ENCODE measurements at places on chromosomes 3 and 15. TPM values are rescaled to one million over a fixed set of nuclear protein-coding genes. Genes with fewer than 3 reads are reported as not detected.

DNA sequence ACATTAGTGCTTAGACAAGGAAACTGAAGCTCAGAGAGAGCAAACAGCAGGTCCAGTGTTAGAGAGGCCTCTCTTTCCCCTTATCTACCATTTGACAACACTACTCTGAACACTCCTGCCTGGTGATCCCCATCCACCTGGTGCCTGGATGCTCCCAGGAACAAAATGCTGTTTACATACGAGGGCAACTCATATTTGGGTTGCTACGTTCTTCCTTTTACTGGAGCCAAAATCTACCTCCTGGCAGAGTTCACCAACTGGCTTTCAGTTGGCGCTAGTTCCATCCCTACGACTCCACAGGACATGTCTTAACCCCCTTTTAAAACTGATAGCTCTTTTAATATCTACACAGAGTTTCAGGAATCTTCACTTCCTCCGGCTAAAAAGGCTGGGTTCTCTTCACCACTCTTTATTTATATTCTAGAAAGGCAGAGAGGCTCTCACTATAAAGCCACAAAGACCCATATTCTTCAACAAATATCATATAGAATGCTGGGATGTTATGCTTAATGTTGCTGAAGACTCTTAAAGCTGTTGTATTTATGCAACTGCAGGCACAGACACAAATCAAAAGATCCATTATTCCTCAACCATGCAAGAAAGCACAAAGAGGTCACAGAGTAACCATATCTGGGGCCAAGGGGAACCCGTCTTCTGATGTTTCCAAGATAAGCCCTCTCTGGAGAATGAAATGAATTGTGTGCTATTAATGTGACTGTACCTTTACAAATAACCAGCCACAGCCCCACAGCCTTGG is 47.9 kb downstream of the CCNB2 start:
- H3K4me1 ChIP-seq: peaks cover 14% of the 10 kb centered on the region
- H3K4me3 ChIP-seq: no peak overlapping the region
- H3K27me3 ChIP-seq: no peaks in the 10 kb centered on the region
- DNase-seq: no peak

DNA sequence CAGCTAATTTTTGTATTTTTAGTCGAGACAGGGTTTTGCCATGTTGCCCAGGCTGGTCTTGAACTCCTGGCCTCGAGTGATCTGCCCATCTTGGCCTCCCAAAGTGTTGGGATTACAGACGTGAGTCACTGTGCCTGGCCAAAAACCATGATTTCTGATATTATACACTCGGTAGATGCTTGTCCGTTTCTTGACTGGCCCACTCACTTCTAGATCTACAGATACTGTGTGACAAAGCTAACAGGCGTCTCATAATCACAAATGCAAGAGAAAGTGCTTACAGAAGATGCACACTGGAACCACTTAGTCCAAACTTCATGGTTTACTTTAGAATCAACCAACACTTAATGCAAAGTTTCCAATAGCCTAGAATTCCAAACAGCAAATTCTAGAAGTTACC is 8.4 kb downstream of the PROK2 start:
- no peak overlapping the region for H3K4me3 ChIP-seq
- no peak overlapping the region for H3K27ac ChIP-seq
- peaks cover 5% of the 10 kb centered on the region for H3K27me3 ChIP-seq
- DNase-seq: no peak
- H3K36me3 ChIP-seq: no peaks in the 10 kb centered on the region
- no peaks in the 10 kb centered on the region for H3K4me1 ChIP-seq

DNA sequence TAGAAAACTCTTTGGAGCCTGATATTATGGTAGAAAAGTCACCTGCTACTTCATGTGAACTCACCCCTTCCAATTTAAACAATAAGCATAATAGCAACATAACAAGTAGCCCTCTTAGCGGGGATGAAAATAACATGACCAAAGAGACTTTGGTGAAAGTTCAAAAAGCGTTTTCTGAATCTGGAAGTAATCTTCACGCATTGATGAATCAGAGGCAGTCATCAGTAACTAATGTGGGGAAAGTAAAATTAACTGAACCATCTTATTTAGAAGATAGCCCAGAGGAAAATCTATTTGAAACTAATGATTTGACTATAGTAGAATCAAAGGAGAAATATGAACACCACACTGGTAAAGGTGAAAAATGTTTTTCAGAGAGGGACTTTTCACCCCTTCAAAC is 5.1 kb upstream of the SCG5 start:
- no peak overlapping the region for H3K27ac ChIP-seq
- DNase-seq: no peak
- no peaks in the 10 kb centered on the region for H3K4me1 ChIP-seq
- H3K36me3 ChIP-seq: no peaks in the 10 kb centered on the region

The GOLGA8M gene
- total RNA-seq: 1.5 TPM

DNA sequence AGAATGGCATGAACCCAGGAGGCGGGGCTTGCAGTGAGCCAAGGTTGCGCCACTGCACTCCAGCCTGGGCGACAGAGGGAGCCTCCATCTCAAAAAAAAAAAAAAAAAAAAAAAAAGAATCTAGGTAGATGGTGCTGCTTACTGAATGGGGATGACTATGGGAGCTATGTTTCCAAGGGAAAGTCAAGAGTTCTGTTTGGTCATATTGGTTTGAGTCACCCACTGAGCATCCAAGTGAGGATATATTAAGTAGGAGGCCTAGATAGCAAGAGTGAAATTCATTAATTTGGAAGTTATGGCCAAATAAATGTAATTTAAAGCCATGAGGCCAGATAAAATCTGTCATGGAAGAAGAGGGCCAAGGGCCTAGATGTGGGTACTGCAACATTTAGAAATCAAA is 9.0 kb upstream of the UACA start:
- H3K36me3 ChIP-seq: no peaks in the 10 kb centered on the region
- no peaks in the 10 kb centered on the region for H3K27me3 ChIP-seq
- no peak overlapping the region for H3K27ac ChIP-seq

GRCh38 chr15:85005319-85005718 is 23.7 kb downstream of the PDE8A start:
- H3K27me3 ChIP-seq: no peaks in the 10 kb centered on the region
- no peaks in the 10 kb centered on the region for H3K36me3 ChIP-seq

- no peaks in the 10 kb centered on the region for H3K36me3 ChIP-seq
- no peak overlapping the region for H3K4me3 ChIP-seq
- no peak for DNase-seq
- H3K27me3 ChIP-seq: no peaks in the 10 kb centered on the region
- peaks cover 15% of the 10 kb centered on the region for H3K4me1 ChIP-seq
Observed at GRCh38 chr3:73499787-73500186, 125.0 kb downstream of the PDZRN3 start.

DNA sequence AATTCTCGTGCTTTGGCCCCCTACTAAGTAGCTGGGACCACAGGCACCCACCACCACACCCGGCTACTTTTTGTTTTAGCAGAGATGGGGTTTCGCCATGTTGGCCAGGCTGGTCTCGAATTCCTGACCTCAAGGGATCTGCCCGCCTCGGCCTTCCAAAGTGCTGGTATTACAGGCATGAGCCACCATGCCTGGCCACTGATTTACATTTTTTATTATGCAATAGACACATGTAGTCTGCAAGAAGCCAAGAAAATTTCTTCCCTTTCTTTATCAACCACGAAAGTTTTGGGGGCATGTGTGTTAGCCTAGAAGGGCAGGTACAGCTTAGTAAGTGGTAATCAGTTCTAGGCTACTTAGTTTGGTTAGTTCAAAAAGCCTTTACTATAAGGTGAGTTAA is 51.1 kb downstream of the LRRFIP2 start:
- H3K27ac ChIP-seq: no peak overlapping the region
- H3K4me3 ChIP-seq: no peak overlapping the region
- H3K4me1 ChIP-seq: no peaks in the 10 kb centered on the region
- no peak for DNase-seq
- no peaks in the 10 kb centered on the region for H3K36me3 ChIP-seq
